ENCODE measurements at places on chromosomes 7 and 10.

DNA sequence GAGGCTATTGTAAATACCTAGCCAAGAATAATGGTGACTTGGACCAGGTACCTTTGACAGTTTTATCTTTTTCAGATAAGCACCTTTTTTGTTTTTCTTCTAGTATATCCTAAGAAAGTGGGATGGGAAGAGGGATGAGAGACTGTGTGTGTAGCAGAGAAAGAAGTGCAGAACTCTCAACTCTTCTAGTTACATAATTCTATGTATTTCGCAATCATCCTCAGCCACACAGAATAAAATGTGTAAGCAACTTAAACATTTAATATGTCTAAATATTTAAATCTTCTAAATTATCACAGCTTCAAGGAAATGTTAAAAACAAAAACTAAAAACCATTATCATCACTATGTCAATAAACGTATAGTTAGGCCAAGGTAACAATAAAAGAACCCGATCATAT, 42.6 kb upstream of the GSAP start:
- DNase-seq: no peak

GRCh38 chr10:33263453-33263852, 71.0 kb downstream of the NRP1 start:
- no peak for DNase-seq

- DNase-seq: no peak
Measured at GRCh38 chr10:43712821-43713584, 64.3 kb upstream of the ZNF32 start.

GRCh38 chr7:42380401-42380800, 143.4 kb upstream of the GLI3 start:
- DNase-seq: no peak
